ENCODE measurements at places on chromosomes 6 and 20. TPM values are rescaled to one million over a fixed set of nuclear protein-coding genes. Genes with fewer than 3 reads are reported as not detected.
A peak's percentile ranks its signal among the peaks of the same experiment; 100 is the strongest.

ZBTB12 gene
- total RNA-seq: 1.6 TPM

TBX18 gene
- 0.24 TPM for total RNA-seq

C20orf96 gene
- total RNA-seq: 2.1 TPM

BPIFB4 gene
- total RNA-seq: not detected

LY86 gene
- total RNA-seq: 0.44 TPM

ACSS1 gene
- total RNA-seq: 16.8 TPM

PRDM13 gene
- not detected for total RNA-seq

OTOR gene
- not detected for total RNA-seq

CFB gene
- total RNA-seq: 5.8 TPM

EYS gene
- not detected for total RNA-seq

TNFRSF6B gene
- total RNA-seq: 1.6 TPM

MAP7 gene
- 0.94 TPM for total RNA-seq

GRCh38 chr6:55438203-55438602, 110.9 kb downstream of the GFRAL start:
- no peak for DNase-seq

DNA sequence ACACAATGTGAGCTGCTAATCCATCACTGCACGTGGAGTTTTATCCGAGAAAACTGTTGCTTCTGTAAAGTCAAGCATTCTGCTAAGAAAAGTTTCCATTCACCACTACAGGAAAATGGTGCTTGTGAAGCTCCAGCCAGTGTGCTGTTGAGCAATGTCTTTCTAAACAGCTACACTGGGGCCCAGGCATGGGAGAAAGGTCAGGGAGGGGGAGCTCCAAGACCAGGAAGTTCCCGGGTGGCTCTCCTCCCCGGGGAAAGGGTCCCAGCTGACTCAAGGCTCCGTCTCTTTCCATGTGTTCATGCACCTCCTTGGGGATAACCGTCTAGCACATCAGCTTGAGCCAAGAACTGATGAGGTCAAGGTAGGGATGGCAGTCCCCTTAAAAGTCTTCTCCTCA, 20.5 kb downstream of the RPP40 start:
- DNase-seq: no peak

DNA sequence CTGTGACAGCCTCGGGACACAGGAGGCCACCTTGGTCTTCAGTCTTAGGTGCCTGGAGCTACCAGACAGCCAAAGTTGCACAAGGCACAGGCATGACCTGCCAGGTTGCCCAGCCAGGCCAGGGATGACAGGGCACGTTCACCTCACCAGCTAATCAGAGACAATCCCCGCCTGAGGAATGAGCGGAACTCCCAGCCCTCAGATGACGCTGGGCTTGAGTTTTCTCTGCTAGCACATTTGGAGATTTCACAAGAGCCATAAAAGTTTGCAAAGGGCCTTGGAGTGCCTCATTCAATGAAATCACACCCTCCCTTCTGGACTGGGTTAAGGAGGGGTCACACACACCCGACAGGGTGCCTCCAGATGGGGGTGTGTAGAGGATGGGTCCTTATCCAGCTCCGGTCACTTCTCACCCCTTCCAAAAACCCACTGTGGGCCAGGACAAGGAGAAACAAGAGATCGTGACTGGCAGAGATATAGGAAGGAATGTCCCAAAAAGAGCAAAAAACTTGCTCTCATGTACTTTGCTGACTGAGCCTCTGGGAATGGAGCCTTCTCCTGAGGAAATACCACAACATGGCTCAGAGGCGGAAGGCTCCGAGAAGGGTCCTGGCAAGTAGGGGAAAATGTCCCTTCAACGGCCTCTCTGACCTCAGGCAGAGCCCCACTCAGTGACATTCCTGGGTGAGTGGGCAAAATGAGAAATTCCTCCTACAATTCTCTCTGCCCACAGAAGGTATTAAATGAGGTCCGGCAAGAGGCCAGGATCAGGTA, 121.6 kb downstream of the ISM1 start:
- DNase-seq: no peak

DNA sequence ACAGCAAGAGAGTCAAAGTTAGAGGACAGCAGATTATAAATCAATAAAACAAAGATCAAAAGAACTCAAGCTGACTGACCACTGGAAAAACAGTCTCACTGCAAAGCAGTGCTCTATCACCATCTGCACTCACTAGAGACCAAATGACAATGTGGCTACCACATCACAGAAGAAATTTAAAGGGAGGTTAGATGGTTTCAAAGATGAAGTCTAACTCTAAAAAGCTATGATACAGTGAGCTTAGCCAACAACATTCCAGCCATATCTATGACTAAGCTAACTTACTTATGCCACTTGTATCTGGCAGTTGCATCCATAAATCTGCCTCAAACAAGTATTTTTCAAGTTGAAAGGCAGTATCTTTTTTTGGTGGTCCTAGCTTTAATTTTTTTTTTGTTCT, 68.6 kb downstream of the ARHGAP18 start:
- no peak for DNase-seq

DNA sequence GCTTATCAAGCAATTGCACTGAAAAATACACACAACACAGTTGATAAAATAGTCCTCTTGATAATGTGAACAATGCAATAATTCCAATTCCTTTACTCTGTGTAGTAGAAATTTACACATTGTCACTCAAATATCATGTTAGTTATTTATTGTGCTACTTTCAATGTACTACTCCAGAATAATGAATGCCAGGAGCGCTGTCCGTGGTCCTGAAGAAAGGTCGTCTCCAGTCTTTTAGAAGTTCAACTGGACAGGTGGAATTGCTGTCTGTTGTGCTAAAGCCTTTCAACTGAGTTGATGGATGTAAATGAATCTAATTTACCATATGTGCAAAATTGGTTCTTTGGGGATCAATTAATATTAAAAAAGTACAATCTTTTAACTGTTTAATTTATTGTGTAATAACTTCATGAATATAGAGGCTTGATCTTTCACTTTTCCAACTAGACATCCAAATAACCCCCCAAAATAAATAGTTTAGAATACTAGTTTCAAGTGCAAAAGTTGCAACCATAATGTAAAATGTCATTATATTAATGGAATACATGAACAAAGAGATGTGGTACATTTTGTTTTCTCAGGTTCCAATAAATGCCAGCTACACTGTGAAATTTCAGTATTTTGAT, 3.2 kb downstream of the GRIK2 start:
- no peak for DNase-seq

DNA sequence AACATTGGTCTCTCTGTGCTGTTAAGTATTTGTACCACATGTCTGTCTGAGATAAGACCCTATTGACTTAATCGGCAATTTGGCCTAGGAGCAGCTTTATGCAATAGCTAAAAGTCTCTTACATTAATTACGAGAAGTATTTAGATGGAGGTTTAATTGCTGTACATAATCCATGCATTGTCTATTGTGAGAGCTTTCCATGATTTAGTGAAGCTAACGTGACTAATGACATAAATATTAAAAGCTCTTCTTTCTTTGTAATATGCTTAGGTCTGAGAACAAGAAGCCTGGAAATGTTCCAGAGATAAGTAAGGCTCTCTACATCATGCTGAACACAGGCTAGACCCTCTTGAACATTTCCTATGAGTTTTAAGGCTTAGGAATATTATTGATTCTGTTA, 32.7 kb upstream of the FAM83B start:
- no peak for DNase-seq

GRCh38 chr6:149963462-149964307, at the start of gene ULBP1:
TSS of gene ULBP1 (plus strand) at chr6:149963943. CDS start at chr6:149964050, 107 bp downstream.
- DNase-seq: peak; percentile 93

- no peak for DNase-seq
Observed at GRCh38 chr6:157168471-157168870, 154.8 kb downstream of the TMEM242 start.

- DNase-seq: peak; percentile 82
Observed at GRCh38 chr6:35343092-35343834, 905 bp downstream of the PPARD start.

DNA sequence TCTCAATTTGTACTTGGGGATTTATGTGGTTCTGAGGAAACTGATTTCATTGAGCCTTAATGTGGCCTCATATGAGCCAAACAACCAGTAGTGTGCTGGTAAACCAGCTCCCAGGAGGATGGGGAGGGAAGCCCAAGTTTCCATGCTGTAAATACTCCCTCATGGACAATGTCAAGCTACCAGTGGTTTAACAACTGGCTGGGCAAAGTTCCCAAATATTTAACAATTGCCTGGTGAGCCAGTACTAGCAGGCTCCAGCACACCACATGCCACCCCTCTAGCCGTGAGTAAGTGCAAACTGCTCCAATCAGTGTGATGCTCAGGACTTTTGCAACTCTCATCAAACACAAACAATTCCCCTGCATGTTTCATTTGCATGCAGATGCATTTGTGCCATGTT, 19.2 kb upstream of the CDKN1A start:
- no peak for DNase-seq

DNA sequence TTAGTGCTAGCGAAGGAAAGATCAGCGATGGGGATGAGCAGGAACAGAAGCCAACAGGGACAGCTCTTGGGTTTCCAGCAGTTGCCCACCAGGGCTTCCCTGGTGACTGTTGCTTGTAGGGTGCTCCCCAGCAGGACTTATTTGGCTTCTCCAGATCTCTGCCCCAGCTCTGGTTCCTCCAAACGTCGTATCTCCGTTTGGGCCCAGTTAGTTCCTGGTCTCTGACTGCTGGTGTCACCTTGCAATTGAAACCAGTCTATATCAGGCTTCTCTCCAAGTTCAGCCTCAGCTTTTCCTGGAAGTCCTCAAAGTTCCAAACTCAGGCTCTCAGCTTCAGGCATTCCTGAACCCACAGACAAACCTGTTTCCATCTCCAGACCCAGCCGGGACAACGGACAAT, 70.8 kb upstream of the NXT1 start:
- DNase-seq: no peak

DNA sequence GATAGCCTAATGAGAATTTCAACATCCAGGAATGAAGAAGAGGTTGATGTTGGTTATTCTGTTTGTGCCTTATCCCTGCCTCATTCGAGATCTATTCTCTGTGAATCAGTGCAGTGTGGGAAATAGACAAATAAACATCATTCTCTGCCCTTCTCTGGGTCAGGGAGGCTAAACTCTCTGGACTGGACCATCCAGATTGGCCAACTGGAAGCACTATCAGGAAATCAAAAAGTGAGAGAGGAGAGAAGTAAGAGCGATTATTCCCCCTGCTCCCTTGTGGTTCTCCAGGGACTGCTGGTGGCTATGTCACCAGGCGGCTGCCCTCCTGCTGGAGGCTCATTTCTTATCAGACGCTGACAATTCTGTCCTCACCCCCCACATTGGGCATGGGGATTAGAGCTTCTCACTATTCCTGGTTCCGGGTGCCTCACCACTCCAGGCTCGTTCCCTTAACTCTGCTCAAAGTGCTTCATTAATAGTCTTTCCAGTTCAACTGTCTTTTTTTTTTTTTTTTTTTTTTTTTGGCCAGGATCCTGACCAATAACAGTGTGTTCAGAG, 201.7 kb upstream of the RREB1 start:
- DNase-seq: no peak

DNA sequence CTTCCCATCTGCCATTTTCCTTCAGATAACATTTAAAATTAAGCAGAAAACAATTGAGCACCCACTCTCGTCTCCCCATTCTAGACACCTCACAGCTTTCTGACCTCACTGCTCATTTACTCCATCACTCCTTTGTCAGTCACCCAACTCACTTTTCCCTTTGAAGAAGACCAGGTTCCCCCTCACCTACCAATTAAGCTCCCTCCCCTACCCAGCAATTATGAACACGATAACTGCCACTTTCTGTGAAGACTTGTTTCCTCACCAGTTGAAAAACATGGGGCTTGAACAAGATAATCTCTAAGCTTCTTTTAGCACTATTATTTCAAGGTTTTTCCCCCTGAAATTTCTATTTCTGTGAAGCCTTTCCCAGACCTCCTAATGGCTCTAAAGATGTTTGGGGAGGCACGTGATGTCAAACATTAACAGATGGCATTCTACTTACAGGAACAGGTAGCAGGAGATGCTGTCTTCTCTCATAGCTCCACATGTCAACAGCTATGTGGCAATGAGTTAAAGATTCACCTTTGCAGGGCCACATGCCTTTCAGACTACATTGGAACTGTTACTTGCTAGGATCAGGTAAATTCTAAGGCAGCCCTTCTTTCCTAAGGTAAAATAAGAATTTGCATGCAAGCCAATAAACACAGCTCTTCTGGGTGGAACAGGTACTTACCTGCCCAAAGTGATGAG, 24.8 kb upstream of the SLA2 start:
- DNase-seq: no peak

- no peak for DNase-seq
Observed at GRCh38 chr6:70905742-70906141, 51.1 kb downstream of the B3GAT2 start.

GRCh38 chr6:53172468-53172803, 23.8 kb upstream of the GCM1 start:
- no peak for DNase-seq

DNA sequence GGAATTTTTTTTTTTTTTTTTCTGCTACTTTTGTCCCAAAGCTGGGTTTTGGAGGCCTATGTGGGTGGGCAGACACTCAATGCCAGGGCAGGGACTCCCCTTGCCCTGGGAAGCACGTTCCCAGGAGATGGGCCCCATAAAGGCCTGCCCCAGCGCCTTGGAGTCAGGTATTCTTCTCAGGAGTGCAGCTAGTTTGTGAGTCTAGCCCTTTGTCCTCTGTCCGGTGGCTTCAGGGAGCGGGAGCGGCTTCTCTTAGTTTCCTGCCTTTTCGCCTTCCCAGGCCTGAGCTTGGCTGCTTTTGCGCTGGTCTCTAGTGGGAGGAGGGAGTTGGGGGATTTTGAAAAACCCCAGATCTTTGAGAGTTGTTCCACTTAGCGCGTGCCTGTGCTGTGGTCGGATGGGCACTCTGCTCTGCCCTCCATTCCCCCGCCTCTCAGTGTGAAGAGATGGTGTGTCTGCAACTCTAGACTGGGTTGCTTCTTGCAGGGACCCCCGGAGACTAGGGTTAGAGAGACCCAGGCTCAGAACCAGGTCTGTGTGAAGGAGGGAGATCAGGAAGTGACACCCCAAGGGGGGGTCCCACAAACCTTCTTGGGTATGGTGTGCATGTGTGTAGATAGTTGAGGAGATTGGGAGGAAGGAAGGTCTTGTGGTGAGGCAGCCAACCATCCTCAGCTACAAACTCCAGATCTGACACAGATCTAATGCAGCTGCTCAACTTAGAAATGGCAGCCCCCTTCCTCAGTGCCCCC, 1.3 kb downstream of the PLCG1 start:
- no peak for DNase-seq
